ENCODE measurements at places on chromosomes 5 and 9.

DNA sequence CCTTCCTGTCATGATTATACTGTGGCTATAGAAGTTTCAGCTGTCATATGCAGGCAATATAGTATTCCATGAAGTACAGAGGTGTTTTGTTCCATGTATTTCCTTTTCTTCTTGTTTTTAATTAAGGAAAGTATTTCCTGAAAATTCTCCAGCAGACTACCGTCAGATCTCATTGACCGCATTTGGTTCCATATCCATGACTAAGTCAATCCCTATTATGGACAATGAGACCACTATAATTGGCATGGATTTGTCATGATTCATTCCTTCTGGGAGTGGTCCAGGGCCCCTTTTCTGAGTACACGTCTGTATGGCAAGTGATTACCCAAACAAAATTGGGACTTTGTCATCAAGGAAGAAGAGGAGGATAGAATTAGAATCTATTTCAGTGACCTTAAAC lies 283.2 kb upstream of the CLINT1 start:
- no peak for DNase-seq

- DNase-seq = no peak
Measured at GRCh38 chr5:84536797-84537196, 152.1 kb upstream of the EDIL3 start.

DNA sequence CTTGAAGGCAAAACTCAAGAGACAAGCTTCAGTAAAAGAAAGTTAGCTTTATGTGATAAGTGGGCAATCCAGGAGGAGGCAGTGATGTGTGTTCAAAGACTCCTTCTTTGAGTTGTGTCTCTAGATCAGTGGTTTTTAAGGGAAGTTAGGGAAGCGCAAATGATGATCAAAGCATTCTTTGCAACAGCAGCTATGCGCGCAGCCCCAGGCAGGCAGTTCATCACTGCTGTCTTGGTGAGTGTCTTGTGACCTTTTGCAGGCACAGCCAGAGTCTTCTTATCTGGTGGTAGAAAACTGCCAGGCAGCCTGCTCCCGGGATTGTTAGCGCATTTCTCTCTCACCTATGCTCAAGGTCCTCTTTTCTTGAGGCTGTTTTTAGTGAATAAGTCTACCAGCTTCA lies 40.3 kb upstream of the CLK4 start:
- no peak for DNase-seq

DNA sequence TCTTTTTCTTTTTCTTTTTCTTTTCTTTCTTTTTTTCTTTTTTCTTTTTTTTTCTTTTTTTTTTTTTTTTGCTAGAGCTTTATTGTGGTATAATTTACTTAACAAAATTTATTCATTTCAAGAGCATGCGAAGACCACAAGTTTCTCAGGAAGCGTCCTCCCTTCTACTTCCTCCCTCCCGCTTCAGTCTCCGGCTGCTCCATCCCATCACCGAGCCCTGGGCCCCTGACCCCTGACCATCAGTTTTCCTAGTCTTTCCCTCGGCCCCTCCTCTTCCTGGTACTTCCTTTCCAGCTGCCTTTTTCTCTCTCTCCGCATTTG lies 34.7 kb downstream of the C9orf152 start:
- no peak for DNase-seq

GRCh38 chr5:143002459-143003327 lies 232.5 kb downstream of the ARHGAP26 start:
- no peak for DNase-seq

- no peak for DNase-seq
Measured at GRCh38 chr9:6354072-6354686, 26.0 kb downstream of the TPD52L3 start.

DNA sequence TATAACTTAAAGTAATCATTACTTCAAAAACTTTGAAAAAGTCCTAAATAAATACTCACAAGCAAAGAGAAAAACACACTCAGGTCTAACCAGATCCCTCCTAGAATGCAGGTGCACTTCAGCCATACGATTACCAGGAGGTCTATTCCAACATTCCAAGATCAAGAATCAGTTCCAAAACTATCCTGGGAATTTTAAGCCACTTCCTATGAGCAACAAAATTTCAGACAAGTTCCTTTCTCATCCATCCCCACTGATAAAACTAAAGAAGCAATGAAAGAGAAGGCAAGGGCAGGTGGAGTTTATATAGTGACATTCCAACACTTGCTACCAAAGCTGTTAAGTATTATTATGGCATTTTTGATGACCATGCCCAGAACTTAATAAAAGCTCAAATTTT lies 29.6 kb downstream of the MLLT3 start:
- DNase-seq = no peak

DNA sequence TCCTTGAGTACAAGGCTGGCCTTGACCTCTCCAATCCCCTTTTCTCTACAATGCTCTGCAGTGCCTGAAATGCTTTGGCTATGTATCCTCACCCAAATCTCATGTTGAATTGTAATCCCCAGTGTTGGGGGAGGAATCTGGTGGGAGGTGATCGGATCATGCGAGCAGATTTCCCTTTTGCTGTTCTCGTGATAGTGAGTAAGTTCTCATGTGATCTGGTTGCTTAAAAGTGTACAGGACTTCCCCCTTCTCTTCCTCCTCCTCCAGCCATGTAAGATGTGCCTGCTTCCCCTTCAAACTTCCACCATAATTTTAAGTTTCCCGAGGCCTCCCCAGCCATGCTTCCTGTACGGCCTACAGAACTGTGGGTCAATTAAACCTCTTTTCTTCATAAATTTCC lies 28.5 kb upstream of the AKNA start:
- DNase-seq = no peak

GRCh38 chr9:126809068-126809467 lies 4.2 kb downstream of the ZBTB43 start:
- DNase-seq = no peak

- no peak for DNase-seq
Measured at GRCh38 chr5:143759396-143760130, 52.4 kb upstream of the HMHB1 start.

DNA sequence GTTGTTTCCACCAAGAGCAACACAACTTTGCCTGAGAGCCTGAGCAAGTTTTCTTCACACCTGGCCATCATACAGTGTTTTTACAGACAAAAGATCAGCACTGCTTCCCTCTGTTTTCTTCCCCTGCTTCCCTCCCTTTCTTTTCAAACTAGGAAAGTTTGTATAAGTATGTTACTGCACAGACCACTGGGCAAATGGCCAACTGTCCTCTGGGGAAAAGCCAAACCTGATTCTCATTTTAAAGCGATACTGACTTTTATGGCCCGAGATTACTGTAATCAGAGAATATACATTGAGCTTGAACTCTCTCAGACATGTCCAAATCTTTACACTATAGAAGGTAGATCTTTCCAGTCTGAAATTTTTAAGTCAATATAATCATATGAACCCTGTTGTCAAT lies 415.0 kb downstream of the NFIB start:
- no peak for DNase-seq

DNA sequence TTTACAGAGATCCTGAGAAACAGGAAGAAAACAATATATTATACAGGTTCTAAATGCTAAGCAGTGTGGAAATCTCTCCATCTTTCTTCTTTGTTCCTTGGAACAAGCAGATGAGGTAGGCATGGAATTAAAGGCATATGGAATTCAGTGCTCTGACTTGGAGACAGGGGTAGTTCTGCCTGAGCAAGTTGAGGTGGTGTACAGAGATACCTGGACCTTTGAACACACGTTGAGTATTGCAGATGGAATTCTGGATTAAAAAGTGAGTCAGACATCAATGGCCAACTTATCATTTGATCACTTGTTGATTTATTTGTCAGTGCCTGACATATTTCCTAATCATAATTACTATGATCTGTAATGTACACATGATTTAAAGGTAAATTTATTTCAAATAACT lies 293.9 kb upstream of the IRX4 start:
- no peak for DNase-seq

- no peak for DNase-seq
Measured at GRCh38 chr5:168125445-168126199, 165.8 kb upstream of the WWC1 start.

DNA sequence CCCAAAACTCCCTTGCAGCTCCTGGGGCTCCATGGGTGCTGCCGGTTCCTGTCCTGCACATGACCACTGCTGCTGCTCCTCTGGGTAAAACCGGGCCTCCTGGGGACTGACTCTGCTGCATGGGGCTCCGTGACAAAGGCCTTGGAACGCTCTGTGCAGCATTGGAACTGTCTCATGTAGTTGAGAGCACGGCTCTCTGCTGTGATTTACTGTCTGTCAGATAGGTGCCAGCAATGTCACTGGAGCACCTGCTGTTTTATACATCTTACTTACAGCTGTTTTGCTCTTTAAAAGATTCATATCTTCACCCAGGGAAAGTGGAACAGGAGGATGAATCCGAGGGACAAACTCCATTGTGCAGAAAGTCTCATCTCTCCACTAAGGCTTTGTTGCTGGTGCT lies 138.1 kb downstream of the YIPF5 start:
- DNase-seq = no peak

DNA sequence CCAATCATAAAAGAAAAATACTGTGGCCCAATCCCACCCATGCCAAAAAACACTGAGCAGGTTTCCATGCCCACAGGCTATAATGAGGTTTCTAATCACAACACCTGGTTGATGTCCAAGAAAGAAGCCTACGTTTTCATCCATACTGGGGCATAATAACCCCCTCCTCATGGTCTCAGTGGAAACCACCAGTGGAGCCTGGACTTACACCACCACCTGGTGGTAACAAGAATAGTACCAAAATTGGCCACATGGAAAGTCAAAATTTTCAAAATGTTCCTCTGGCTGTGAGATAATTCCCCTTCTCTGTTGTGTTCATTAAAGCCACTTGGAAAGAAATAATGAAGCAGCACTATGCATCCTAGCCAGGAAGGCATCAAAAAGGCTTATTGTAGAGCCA lies 687.3 kb upstream of the ST8SIA4 start:
- DNase-seq = no peak

- DNase-seq = no peak
Measured at GRCh38 chr5:43154469-43154868, 33.8 kb downstream of the ZNF131 start.

- DNase-seq = no peak
Measured at GRCh38 chr5:181059297-181060230, 19.5 kb downstream of the BTNL9 start.

GRCh38 chr9:29958469-29958868 lies 2385.2 kb upstream of the C9orf72 start:
- DNase-seq = no peak

GRCh38 chr9:114619191-114619761 lies 8.2 kb downstream of the TMEM268 start:
- DNase-seq = no peak

DNA sequence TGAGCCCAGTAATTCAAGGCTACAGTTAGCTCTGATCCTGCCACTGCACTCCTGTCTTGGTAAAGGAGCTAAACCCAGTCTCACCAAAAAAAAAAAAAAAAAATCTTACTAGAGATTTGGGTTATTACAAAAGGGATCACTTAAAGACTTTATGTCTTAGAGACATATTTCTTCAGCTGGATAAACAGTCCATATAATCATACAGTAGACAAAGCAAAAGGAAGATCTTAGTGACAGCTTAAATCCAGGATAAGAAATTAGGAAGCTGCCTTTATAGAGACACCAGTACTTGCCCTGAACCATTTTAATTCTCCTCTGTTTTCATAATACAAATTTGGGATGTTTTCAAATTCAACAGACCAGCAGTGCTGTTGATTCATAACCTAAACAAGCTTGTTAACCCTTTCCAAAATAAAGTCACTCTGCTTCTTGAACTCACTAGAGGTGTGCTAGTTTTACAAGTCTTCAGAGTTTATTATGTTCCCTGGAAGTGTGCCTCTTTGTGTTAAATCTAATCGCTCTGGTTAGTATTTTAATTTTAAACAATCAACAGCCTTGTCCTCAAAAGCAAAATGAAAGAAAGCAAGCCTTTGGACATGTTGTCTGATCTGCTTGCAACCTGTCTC lies 255.5 kb downstream of the ARRDC3 start:
- DNase-seq = no peak
